ENCODE measurements at places on chromosomes 7 and 10. TPM values are rescaled to one million over a fixed set of nuclear protein-coding genes. Genes with fewer than 3 reads are reported as not detected.

DNA sequence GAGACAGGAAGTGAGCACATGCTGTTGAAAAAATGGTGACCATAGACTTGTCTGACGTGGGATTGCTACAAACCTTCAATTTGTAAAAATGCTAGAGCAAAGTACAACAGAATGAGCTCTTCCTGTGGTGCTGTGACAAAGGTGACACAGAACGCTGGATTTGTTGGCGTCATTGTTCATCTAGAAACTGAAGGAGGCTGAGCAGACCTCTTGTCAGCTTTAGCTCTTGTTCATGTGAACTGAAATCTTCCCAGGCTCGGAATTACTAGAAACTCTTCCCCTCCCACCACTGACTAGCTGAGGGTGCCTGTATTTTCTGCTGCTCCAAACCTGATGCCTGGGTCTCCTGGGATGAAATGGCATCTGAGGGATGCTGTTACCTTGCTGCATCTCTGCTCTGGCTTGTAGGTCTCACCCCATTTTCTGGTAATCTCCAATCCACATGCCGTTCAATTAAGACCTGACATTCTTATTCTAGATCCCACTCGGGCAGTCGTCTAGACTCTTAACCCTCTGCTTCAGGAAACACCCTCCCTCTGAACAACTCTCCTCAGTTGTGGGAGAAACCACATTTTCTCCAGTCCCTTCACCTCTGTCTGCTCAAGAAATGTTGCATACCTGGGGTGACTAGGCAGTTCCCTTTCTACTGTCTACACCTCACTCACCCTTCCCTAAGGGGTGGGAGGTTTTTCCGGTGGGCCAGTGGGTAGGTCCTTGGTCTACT, 349.3 kb downstream of the CXCL12 start:
- DNase-seq: no peak

GRCh38 chr10:11074536-11075267, 57.0 kb downstream of the CELF2 start:
- no peak for DNase-seq

Gene NKX2-3
- total RNA-seq: not detected

DNA sequence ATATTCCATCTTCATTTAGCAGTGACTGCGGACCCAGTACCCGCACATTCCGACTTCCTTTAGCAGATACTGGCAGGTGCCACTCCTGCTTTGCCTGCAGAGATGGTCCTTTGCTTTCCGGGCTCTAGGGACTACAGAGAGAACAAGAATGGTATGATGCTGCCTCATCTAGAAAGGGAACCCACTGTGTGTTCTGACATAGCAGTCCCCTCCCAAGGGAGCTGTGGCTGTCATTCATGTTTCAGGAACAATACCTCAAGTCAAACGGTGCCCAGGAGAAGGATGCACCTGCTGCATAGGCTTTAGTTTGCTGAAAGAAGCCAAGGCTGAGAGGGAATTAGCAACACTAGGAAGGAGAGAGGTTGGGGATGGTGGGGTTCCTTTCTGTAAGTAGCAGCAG, 15.9 kb upstream of the TMEM72 start:
- no peak for DNase-seq

Gene NAT16
- total RNA-seq: not detected

Gene PLXNA4
- total RNA-seq: 18.1 TPM

GRCh38 chr10:97119058-97119745, 66.6 kb downstream of the SLIT1 start:
- no peak for DNase-seq

GRCh38 chr10:127406018-127406550, 143.0 kb upstream of the NPS start:
- DNase-seq: no peak

GRCh38 chr7:106190589-106191330, 78.6 kb upstream of the SYPL1 start:
- no peak for DNase-seq

GRCh38 chr10:110967009-110967630, 47.7 kb downstream of the SHOC2 start:
- DNase-seq: no peak

GRCh38 chr7:102279537-102280400, 6.9 kb upstream of the SH2B2 start:
- peak; percentile 29 for DNase-seq

Gene ZNF853
- 15.0 TPM for total RNA-seq

Gene RBM20
- total RNA-seq: 101 TPM

DNA sequence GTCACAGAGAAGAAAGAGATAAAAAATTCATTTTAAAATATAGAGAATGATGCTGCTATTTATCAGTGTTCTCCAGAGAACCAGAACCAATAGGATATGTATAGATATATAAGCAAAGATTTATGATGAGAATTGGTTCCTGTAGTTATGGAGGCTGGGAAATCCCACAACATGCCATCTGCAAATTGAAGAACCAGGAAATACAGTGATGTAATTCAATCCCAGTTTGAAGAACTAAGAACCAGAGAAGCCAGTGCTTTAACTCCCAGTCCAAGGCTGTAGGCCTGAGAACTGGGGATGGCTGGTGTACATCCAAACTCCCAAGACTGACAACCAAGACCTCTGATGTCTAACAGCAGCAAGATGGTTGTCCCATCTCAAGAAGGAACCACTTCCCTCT, 192.9 kb upstream of the PLXDC2 start:
- no peak for DNase-seq

All from left ventricle myocardium inferior (tissue), 1 donor.